ENCODE measurements at places on chromosomes 5 and 9.

DNA sequence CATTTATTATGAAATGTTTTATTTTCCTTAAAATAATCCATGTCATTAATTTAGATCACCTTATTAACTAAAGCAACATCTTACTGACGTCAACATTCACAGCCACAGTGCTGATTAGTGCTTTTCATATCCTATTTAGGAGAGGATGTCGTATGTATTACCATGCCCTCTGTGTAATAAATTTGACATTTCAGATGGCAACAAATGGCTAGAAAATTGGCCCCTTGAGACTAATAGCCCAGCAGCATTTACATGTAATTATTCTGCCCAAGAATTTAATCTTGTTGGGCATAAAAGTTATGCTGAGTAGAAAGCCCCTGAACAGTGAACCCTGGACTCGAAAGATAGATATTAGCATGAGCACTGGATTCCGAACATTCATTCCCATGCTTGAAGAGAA, 391.2 kb downstream of the PRELID2 start:
- DNase-seq = no peak

DNA sequence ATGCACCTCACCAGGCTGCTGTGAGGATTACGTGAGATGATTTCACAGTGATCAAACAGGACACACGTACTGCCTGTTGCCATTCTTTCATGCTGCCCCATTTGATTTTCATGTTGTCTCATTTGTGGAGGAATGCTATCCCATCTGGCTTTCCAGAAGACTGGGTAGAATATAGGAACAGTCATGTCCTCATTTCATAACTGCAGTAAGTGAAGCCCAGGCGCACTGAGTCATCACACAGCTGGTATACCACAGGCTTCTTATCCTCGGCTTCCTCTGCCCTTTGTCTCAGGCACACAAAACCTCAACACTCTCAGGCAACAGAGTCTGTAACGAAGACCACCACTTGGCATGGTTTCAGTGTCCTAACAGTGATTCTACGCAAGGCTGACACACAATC, 62.3 kb downstream of the LHFPL2 start:
- DNase-seq = no peak

DNA sequence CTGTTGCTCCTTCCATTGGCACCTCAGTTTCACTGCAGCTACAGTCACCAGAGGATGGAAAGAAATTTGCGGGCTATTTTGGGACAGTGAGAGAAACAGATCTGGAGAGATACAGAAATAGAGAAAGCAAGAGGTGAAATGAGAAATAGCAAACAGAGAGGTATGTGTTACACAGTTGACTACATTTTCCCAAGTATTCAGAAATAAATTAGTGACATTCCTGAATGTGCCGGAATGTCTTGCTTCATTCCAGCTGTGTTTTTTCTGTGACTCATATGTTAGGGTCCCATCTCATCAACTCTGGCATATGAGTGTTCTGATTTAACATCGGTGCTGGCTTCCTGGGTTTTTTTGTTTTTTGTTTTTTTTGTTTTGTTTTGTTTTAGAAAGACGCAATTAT, 63.8 kb upstream of the ZNF462 start:
- DNase-seq = no peak

- no peak for DNase-seq
Measured at GRCh38 chr9:100698945-100699344, 121.1 kb downstream of the CAVIN4 start.

- DNase-seq = no peak
Measured at GRCh38 chr5:163439092-163439425, 1.7 kb downstream of the CCNG1 start.

- no peak for DNase-seq
Measured at GRCh38 chr9:98899408-98900056, 44.2 kb upstream of the COL15A1 start.

DNA sequence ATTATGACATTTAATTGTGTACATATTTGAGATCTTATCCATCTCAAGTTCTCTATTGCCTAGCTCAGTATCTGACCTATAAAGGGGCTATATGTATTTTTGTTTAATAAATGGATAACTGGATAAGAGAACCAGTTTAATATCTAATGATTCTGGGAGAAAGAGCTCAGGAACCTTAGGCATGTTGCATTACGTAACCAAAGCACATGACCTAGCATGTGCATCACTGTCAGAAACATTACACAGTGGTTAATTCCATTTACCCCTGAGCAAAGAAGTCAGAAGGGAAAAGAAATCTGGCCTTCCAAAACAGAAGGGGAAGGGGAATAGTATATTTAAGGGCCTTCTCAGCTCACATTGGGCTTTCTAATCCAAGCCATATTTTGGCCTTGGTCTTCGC, 12.3 kb downstream of the PAPPA start:
- no peak for DNase-seq

GRCh38 chr5:170612256-170612678, 108.4 kb downstream of the KCNIP1 start:
- DNase-seq = no peak

GRCh38 chr9:132441404-132441803, 31.4 kb downstream of the CFAP77 start:
- DNase-seq = no peak

GRCh38 chr9:77677957-77678535, 29.9 kb upstream of the GNA14 start:
- no peak for DNase-seq

DNA sequence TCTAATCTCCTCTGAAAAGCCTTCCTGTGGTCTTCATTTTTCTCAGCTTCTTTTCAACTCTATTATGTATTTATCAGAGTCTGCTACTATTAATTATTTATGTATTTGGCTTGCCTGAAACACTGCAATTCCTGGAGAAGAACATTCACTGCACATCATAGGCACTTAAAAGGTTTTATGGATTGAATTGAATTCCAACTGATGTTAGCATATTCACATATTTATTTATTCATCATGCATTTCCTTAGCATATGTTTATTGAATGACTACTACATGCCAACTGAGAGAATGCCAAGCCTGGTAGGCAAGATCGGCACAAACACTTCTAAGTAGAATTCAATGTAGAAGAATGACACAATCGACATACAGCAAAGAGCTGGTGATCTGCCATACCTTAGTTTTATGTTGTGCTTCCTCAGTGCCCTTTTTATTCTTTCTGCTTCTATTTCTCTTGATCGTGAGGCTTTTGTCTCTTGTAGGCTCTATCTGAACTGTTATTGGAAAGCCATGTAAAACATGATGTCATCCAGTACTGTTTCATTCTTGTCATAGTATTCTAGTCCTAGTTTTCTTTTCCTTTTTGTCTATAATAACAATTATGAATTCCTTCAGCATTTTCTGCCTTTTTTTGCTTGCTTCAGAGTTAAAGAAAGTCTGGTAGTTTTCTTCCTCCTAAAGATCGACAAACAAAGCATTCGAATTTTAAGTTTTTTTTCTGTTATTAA, 454.2 kb downstream of the TLE4 start:
- DNase-seq = no peak

- DNase-seq = no peak
Measured at GRCh38 chr5:64637837-64638443, 52.4 kb upstream of the SHISAL2B start.

DNA sequence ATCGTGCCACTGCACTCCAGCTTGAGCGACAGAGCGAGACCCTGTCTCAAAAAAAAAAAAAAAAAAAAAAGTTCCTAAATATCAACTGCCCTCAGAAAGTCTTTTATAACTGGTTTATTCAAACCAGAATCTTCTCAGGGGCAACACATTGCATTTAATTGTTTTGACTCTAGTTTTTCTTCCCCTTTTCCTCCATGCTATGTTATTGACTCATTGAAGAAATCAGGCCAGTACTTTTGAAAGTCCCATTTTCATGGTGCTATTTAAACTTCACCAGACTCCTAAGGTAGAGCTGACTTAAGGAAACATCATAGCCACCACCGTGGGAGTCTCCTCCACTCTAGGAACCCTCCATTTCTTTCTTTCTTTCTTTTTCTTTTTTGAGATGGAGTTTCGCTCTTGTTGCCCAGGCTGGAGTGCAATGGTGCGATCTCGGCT, 83.1 kb upstream of the IL6ST start:
- no peak for DNase-seq

- DNase-seq = no peak
Measured at GRCh38 chr5:120682851-120683250, 218.8 kb downstream of the PRR16 start.

DNA sequence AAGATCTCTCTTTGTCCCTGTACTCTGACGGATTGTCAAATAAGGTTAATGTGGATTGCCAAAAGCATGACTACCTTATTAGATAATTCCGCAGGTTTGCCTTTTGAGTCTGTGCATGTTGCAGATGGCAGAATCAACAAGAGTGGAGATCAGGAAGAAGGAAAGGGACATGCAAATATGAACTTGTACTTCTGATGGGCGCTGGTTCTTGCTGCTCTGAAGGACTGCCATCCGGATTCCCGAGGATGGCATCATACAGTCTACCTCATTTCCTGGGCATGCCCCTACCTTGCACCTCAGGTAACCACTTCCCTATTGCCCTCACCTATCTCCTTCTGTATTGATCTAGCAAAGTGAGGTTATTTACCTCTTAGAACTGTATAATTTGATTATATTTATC, 504.2 kb downstream of the ACTL7B start:
- DNase-seq = no peak

- no peak for DNase-seq
Measured at GRCh38 chr9:21681641-21682040, 120.8 kb upstream of the MTAP start.

DNA sequence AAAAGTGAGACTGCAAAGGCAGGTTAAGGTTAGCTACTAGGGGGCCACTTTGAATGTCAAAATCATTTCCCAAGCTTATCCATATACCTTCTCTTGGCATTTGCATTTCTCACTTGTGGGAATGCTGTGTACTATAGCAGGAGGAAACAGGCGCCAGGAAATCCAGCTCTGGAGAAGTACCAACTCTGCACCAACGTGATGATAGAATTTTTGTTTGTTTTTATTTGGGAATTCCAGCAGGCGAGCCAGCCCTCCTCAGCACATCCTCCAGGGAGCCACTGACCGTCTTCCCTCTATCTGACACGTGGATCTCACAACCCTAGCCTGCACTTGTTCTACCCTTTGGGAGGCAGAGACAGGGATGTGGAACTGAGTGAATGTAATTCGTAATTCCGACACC, 318.0 kb downstream of the ACTL7B start:
- DNase-seq = no peak

DNA sequence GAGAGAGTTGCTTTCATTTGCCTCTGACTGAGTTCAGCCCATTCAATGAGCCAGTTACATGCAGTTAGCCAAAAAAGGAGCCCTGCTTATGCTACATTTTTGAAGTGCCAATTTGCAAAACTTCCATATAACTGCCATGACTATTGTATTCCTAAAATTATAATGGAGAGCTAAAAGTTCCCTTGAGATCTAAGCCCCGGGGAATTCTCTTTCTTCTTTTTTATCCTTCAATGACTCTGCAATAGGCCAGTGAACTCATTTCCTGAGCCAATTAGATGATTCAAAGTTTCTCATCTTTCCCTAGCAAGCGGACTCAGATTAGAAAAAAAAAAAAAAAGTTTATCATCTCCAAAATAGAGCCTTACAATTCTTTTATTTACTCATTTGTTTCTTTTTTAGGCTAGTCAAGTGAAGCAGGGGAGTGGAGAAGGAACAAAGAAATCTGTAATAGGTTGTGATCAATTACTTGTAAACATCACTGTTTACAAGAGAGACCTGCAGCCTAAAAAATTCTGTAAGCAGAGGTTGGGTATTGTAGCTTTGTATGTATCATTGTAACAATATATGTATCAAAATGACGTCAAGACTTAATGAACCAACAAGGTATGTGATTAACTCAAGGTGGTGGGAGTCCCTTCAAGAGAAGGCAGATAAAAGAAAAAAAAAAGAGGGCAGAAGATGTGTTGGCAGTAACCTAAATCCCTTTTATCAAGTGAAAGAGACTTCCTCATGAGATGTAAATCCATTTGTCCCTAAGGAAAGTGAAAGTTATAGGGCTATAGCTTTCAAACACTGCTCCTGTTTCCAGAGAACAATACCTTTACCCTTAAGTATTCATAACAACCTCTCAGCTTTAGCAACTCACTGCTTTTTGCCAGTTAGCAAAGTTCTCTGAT, 48.7 kb upstream of the HOMER1 start:
- DNase-seq = no peak

- no peak for DNase-seq
Measured at GRCh38 chr5:29942089-29942488, 1251.4 kb upstream of the CDH6 start.

GRCh38 chr5:126469536-126470316, 46.5 kb downstream of the GRAMD2B start:
- no peak for DNase-seq

DNA sequence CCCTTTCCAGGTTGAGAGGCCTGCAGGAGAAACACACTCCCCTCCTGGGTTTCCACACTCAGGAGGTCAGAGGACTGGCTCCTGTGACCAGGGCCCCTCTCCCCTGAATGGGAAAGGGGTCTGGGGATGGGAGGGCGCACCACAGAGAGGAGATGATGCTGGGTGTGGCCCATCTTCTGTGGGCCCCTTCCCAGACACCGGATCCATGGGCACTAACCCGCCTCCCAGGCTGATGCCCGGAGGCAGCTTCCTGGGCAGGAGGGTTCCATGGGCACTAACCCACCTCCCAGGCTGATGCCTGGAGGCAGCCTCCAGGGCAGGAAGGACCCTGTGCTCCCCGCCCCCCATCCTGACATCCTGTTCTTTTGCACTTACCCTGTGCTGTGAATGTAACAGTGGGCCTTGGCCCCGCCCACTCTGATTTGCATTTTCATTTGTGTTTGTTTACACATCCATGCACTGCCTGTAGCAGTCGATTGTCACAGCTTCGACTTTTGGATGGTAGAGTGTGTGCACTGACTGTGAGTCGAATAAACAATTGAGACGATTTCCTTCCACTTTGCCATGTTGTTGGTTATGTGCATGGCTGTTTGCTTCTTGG, 9.3 kb upstream of the DOLPP1 start:
- DNase-seq = no peak

DNA sequence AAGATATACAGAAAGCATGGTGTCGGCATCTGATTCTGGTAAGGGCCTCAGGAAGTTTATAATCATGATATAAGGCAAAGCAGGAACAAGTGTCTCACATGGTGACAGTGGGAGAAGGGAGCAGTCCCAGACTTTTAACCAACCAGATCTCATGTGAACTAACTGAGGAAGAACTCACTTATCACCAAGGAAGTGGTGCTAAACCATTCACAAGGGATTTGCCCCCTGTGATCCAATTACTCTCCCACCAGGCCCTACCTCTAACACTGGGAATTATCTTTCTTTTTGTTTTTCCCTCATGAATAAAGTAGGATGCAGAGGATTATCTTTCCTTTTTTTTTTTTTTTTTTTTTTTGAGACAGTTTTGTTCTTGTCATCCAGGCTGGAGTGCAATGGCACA, 123.4 kb upstream of the LRRTM2 start:
- no peak for DNase-seq

DNA sequence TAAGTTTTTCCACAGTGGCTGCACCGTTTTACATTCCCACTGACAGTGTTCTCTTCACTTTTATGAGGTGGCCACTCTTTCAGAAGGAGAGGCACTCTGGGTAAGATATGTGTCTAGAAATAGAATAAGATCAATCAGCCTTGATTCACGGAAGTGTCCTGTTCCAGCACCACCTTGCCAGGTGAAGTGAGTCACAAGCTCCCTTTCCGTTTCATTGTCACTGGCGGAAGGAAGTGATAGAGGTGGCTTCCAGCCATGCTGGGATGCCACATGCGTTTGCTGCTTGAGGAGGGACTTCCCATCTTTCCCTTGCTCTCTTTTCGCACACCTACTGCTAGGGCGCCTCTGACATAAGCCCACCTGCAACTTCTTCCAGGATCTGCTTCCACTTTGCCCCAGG, 217.1 kb downstream of the PIK3R1 start:
- DNase-seq = no peak

Data from NCI-H187 (cell line).